H4 (cell line): ENCODE measurements at places on chromosomes 5 and 9.

DNA sequence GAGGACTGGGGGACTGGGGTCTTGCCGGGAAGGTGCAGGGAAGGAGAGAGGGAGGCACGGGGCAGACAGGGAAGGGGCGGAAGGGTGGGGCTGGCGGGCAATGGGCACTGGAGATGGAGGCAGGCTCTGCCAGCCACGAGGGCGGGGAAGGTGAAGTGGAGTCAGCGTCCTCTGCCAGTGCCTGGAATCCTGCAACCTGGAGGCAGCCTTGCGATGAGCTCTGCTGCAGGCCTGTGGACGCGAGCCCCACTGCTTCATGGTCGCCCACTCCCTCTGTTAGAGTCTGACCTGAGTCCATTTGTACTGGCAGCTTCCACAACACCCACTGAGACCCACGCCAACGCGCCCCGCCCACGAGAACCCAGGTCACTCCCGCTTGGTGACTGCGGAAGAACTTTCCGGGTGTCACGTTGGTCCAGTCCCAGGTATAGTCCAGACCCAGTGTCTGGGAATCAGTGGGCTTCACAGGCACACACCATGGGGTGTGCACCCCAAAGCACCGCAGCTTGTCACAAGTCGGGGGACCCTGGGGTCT lies 106.4 kb upstream of the PPP1R26 start:
- DNase-seq, result no peak

DNA sequence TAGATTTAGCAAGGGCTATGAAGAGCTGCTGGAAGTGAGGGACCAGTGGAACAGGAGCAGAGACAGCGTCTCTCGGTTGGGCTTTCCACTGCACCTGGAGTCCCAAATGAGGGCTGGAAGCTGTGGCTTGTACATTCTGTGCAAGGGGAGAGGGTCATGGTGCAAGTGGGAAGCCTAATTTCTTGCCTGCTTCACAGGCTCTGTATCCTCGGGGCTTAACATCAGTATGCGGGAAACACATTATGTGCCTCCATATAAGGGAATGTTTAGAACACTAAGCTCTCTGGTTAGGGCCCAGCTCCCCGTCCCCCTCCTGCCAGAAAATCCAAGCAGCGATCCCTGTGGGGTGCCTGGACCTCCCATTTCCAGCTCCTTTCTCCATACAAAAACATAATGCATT lies 89.0 kb upstream of the NIPAL4 start:
- peak; percentile 31 for DNase-seq

- peak; percentile 24 for DNase-seq
These were observed 6.5 kb upstream of the CCDC192 start for GRCh38 chr5:127696683-127697082.

DNA sequence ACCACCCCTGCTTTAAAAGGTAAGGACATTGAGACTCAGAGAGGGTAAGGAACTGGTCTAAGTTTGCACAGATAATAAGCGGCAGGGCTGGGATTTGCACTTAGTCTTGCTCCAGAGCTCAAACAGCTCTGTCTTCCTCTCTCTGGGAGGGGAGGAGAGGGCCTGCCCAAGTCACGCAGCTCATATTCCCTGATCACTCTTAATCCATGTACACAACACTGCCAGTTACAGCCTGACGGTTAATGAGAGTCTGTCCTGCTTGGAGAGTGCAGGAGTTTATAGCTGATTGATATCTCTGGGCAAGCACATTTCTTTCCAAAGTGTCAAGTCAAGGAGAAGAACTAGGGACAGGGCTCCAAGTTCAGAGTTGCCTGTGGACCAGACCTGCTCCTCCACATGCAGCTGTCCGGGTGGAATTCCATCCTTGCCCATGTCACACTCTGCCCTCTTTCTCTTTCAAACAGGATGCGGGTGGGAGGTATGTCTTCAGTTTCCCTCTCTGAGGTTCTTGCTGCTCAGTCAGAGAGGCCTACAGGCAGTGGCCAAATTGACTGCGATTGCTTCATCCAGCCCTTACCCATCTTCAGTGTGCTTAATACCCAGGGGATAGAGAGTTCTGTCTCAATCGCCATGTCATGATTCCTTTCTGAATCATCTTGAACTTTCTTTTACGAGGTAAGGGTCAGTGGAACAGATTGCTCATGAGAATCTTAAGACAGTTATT lies 54.5 kb downstream of the GALNT12 start:
- no peak for DNase-seq

DNA sequence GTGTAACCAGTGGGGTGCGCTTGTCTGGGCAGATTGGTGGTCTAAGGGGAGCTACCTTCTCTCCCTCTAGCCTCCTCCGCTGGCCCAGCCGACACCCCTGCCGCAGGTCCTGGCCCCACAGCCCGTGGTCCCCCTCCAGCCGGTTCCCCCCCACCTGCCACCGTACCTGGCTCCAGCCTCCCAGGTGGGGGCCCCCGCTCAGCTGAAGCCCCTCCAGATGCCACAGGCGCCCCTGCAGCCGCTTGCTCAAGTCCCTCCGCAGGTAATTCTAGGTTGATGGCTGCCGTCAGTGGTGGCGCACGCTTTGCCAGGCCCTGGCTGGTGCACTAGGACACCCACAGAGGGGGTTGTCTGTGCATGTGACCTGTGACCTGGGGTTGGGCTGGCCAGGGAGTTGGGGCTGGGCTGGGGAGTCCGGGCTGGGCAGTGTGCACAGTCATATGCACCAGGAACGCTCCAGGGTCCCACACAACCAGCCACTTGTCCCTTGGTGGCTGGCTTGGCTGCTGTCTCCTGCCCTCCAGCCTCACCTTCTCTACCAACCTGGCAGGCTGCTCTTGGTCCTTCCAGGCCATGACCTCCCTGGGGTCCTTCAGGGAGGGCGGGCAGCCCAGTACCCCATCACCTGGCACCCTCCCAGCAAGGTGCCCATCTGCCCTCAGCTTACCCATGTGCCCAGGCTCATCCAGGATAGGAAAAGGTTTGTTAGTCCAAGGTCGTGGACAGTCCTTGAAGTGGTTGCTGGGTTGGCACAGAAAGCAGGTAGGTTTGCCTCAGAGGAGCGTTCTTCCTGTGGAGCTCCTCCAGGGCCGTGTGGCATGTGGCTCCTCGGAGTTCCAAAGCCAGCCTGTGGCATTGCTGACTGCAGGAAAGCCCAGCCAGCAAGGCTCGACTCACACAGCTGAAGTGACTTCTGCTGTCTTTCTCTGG lies 73.2 kb downstream of the WNK2 start:
- DNase-seq, result no peak

DNA sequence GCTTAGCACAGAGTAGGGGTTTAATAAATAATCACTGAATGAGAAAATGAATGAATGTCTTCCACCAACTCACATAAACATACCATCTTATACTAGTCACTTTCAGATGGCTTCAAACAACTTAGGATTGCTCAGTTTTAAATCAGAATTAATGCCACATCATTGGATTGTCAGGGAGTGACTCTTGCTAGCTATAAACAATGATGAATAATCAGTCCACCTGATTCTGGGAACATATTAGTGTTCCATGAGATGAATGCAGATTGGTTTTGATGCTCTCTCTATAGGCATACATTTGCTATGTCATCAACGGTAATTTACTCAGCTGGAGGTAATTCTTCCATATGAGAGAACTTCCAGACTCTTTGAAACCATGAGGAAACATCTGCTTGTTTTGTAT lies 97.4 kb downstream of the CDH9 start:
- DNase-seq, result no peak

- DNase-seq, result no peak
These were observed 159.2 kb downstream of the SNX18 start for GRCh38 chr5:54676481-54677340.

- DNase-seq, result no peak
These were observed 502.1 kb upstream of the PAPPA start for GRCh38 chr9:115651461-115651860.

DNA sequence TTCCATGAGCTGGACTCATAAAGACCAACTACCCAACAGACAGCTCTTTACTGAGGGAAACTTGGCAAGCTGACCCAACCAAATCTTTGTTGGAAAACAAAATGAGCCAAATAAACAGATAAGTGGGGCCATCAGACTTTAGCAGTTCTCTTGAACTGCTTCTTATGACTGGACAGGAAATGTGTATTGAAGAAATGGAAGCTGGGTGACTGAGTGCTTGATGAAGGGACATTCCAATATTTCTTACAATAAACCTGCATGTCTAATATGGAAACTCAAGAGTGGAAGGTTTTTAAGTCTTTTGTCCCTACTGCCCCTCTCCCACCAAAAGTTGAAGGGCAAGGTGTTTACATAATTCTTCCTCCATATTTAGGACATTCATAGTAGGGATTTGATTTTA lies 218.8 kb upstream of the NR4A3 start:
- no peak for DNase-seq

- DNase-seq, result no peak
These were observed 105.0 kb downstream of the PLPP1 start for GRCh38 chr5:55429613-55430253.

DNA sequence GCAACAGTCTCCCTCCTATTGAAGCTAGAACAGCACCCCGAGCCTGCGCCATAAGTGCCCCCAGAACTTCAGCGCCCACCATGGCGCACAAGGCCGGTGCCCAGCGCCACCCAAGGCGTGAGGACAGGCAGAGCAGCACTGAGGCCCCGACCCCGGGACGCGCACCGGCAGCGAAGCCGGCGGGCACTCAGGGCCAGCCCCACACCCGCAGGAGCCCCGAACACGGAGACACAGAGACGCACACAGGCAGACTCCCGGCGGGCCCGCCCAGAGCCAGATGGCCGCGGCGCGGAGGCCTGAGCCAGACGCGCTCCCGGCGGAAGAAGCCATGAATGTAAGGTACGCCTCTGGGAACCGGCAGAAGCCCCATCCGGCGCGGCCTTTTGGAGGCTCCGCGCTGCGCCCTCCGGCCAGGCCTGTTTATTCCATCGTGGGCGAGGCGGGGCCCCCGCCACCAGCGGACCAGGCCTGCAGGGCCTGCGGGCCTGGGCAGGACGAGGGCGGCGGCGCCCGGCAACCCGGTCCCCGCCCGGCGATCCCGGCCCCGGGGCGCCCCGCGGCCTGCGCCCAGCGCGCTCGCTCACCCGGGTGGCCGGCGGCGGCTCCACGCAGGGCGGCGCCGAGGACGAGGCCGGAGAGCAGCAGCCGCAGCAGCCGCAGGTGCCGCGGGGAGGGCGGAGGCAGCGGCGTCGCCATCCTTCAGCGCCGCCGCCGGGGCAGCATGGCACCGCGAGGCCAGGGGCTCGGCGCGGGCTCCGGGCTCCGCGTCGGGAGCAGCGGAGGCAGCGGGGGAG lies 486 bp downstream of the NPDC1 start:
- DNase-seq, result no peak

- no peak for DNase-seq
These were observed 774.5 kb upstream of the RGMB start for GRCh38 chr5:97998941-97999340.

- DNase-seq, result no peak
These were observed 13.1 kb upstream of the LPAR1 start for GRCh38 chr9:111051400-111051799.

DNA sequence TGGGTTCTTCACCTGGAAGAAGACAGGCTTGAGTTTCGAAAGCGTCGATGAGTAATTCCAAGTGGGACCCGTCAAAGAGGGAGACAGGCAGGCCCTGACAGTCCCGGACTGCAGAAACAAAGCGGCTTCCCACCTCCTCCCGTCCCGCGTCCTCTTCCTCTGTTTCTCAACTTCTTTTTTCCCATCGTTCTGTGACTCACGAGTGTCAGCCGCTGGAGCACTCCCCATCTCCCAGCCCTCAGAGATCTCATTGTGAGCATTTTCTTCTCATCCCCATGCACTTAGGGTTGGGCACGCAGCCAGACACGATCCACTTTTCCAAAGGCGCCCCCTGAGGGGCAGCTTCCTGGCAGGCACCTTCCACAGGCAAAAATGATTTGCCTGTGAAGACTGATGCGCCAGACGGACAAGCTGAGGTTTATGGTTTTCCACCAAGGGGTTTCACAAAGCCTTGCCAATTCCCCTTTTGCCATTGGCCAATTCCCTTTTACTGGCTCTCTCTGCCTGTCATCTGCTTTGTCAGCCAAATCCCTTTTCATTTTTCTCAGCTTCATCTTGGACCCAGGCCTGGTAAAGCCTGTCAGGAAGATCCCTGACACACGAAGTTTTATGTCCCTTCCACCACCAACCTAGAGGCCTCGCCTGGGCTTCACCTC lies 86.5 kb upstream of the ANKRD55 start:
- no peak for DNase-seq

GRCh38 chr5:139574641-139575312 lies 13.6 kb downstream of the UBE2D2 start:
- DNase-seq, result peak; percentile 23

DNA sequence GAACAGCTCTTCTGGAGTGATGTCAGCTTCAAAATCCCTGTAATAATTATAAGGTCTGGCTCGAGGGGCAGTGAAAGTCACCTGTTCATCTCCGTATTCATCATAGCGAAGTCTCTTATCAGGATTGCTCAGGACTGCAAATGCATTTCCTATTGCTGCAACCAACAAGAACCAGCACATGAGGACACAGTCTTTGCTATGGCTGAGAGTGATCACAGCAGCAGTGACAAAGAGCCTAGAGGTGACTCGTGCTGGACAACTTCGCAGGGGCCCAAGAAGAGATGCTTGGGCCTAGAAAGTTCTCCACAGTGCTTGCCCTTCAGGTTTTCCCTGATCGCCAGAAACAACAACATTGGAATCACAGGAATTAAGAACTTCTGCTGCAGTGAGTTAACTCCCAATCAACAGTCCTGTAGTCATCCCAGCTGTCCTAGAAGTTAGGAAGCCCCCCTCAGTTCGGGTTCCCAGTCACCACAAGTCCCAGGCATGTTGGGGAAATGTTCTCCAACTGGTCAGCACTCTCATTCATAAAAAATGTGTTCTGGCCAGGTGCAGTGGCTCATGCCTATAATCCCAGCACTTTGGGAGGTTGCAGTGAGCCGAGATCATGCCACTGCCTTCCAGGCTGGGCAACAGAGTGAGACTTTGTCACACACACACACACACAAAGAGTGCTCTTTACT lies 13.0 kb downstream of the DNAJC18 start:
- no peak for DNase-seq

- DNase-seq, result no peak
These were observed 1038.8 kb upstream of the ARRDC3 start for GRCh38 chr5:92421942-92422341.

DNA sequence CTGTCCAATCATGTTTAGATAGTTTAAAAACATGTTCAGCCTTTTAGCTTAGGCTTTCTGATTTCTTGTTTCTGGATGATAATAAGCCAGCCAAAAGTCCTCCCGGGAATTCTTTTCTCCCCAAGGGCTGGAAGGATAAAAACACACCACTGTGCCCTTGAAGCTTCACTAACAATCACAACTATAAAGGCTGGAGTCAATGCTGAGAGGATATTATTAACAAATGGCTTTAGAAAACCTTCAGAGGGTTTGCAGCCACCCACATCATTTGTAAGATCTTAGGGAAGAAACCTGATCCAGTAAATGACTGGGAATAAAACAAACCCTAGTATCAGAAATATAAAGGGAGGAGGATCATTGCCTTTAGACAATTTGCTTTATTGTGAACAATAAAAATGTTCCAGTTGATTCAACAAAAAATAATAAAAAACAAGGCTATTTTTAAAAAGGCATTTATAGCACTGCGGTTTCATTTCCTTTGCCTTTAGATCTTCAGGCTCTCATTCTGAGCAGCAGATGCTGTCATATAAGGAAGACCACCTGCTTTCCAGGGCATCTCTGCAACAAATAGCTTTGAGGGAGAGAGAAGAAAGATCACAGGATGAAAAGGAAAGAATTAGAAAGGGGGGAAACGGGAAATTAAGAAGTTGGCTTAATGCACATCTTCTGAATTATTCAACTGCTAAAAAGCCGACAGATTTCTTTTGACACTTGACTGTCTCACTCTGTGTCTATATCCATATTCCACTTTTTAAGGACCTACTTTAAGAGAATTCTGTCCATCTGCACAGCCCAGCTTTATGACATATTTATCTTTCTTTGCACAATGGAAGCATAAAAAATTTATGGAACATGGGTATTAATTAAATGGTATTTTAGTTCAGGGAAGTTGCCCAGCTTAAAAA lies 277.2 kb upstream of the SLC24A2 start:
- DNase-seq, result no peak
